SJSA1 (cell line): ENCODE measurements at places on chromosomes 1 and 21. TPM values are rescaled to one million over a fixed set of nuclear protein-coding genes. Genes with fewer than 3 reads are reported as not detected.

AMY1A gene
- total RNA-seq, result not detected in 2 replicates

LCE2A gene
- total RNA-seq, result not detected in 2 replicates

DNA sequence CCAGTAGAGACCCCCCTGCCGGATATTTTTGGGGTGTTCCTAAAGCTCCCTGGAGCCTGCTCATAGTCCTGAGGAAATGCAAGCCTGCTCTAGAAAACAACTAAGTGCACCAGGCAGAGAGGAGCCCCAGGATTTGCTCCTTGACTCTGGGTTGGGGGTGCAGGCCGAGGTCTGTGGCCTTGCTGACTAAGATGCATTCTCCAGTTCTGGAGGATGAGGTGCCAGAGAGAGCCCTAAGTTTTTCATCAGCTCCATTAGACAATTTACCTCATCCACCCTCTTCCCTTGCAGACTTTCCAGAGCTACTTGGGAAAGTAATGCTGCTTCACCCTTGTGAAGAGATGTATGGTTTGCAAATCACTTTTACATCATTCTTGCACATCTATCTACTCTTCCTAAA, 9.1 kb downstream of the TUFT1 start:
- peaks cover 60% of the 10 kb centered on the region for H3K4me1 ChIP-seq
- H3K27ac ChIP-seq, result no peak overlapping the region
- no peaks in the 10 kb centered on the region for H3K27me3 ChIP-seq
- H3K4me3 ChIP-seq, result no peak overlapping the region

DNA sequence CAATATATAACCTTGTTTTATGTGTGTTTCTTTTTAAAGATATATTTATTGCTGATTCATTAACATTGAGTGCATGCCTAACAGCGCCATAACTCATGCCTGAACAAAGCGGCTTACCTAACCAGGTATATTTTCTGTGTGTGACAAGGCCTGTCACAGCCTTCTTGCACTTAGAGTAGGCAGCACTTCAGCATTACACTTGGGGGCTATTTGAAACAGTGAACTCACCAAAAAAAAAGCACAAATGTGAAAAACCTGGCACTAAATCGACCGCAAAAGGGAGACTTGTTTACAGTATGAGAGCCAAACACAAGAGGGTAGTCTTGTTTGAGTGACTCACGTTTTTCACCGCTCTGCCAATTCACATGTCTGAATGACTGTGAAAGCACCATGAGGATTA, 111.7 kb downstream of the DISP1 start:
- peaks cover 13% of the 10 kb centered on the region for H3K4me1 ChIP-seq
- peak; percentile 61 for DNase-seq
- H3K36me3 ChIP-seq, result no peaks in the 10 kb centered on the region
- no peaks in the 10 kb centered on the region for H3K27me3 ChIP-seq

DNA sequence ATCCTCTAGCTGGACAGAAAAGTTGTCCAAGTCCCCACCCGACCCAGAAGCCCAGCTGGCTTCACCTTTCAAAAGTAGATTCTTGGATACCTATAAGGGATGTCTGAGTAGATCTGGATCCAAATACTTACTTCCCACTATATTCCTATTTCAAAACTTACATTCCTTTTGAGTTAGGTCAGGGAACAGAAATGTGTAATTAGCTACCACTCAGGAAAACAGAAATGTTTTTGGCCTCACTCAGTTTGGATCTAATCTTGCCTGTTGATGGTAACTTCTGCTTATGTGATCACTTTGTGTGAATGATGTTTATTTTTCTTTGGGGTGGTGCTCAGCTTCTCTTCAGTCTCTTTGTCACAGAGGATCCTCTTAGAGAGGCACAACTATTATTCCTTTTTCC, 814.4 kb upstream of the RGS18 start:
- no peak overlapping the region for H3K4me3 ChIP-seq
- H3K27ac ChIP-seq, result no peak overlapping the region
- no peaks in the 10 kb centered on the region for H3K4me1 ChIP-seq
- no peak for DNase-seq

DNA sequence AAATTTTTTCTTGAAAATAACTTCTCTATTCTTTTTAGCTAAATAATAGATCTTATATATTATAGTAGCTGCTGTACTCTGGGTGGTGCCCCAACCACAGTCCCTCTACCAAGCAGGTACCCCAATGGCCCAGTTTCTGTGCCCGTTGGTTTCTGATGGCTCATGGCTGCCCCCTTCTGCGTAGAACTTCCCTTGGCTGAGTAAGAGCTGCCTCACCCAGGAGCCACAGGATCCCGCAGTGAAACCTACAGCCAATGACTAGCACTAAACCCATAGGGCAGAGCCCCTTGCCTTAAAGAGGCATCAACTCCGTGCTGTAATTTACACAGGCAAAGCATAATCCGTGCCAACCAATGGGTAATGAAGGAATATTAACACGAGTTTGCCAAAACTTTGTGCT, 247.5 kb downstream of the USH2A start:
- no peak overlapping the region for H3K4me3 ChIP-seq
- no peak overlapping the region for H3K27ac ChIP-seq
- no peaks in the 10 kb centered on the region for H3K4me1 ChIP-seq
- no peaks in the 10 kb centered on the region for H3K36me3 ChIP-seq

GRCh38 chr1:163130225-163130856, 61.2 kb downstream of the RGS4 start:
- 0 out of 2 replicates have a peak, but pooled peaks cover 3% of the 10 kb centered on the region for H3K27me3 ChIP-seq
- H3K4me1 ChIP-seq, result no peaks in the 10 kb centered on the region
- H3K36me3 ChIP-seq, result no peaks in the 10 kb centered on the region
